BJ (cell line): ENCODE measurements at places on chromosomes 3 and 15. TPM values are rescaled to one million over a fixed set of nuclear protein-coding genes. Genes with fewer than 3 reads are reported as not detected.

- DNase-seq = no peak
Measured at GRCh38 chr3:142999881-143000280, 1.5 kb upstream of the U2SURP start.

DNA sequence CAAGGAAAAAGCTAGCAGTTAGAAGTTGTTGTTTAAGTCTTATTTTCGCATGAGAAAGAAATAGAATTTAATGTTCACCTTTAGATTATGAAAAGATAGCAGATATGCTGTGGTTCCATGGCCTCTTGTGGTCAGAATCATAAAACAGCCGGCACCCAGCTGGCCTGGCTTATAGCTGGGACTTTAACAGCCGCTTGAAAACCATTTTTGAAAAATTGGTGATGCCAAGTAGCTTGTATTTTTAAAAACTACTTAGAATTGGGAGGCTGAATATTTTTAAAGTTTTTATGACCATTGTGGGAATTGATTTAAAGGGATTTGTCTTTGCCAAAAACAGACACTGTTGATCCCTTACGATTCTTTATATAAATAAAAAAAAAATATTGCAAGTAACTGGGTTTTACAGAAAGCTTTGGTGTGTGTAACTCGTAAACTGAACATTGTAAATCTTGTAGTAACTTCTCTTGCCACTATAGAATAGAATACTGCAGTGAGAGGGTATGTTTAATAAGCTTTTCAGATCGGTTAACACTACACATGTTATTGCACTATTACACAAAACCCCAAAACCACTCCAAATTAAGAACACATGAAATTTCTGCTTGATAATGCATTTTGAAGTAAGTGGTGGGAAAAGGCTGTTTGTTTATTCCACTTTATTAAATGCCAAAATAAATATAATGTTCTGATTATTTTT is 6.6 kb downstream of the ARRDC4 start:
- DNase-seq = peak; percentile 54

GRCh38 chr15:85913461-85913860 is 118.7 kb upstream of the KLHL25 start:
- DNase-seq = no peak

DNA sequence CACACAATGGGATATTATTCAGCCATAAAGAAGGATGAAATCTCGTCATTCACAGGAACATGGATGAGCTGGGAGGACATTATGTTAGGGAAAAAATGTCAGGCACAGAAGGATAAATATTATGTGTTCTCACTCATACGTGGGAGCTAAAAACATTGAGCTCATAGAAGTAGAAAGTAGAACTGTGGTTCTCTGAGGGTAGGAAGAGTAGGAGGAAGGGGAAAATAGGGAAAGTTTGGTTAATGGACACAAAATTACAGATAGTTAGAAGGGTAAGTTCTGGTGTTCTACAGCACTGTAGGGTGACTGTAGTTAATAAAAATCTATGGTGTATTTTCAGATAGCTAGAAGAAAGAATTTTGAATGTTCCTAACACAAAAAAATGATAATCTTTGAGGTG is 102.6 kb upstream of the LIPC start:
- DNase-seq = no peak

DNA sequence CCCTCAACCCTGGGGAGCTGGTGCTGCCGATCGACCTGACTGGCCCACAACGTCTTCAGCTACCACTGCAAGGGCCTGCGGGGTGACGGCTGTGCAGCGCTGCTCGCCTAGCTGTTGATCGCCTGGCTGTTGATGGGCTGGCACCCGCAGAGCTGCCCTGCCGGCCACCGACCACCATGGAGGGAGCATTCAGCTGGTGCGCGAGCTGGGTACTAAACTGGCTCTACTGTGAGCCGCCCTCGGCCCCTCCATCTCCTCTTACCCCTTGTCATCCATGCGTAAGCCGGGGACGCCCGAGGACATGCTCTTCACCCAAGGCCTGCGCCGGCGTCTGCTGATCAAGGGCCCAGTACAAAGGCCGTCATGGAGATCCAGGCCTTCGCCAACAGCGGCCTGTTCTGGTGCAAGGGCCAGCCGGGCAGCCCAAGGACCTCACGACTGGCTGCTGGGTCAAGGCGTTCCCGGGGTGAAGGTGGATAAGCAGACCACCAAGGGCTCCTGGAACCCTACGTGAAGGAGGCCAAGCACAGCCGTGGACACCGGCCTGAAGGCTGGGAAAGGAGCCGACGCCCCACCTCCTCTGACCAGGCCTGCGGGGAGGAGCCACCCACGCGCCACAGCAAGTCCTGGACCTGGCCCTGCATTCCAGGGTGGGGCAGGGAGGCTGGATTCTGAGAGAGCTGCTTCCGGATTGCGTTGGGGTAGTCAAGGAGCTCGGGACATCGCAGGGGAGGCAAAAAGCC is 46.9 kb downstream of the SFMBT1 start:
- DNase-seq = no peak

- no peak for DNase-seq
Measured at GRCh38 chr3:14915636-14916222, 31.7 kb upstream of the NR2C2 start.

- no peak for DNase-seq
Measured at GRCh38 chr15:100985401-100985800, 66.2 kb downstream of the LRRK1 start.

DNA sequence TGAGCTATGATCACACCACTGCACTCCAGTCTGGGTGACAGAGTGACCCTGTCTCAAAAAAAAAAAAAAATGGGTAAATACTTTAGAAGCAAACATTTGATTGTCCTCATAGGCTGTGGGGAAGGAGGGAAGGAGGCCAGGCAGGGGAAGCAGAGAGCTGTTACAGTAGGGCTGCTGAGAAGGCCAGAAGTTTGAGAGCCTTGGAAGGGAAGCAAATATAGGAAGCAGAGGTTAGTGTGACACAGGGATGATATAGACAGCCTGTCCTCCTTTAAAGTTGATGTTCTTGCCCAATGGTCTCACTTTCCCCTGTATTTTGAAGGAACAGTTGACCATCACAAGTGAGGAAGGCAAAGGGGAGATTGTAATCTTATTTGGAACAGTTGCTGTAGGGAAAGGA is 5.3 kb upstream of the ALPK3 start:
- DNase-seq = no peak

GRCh38 chr3:68699541-68699940 is 232.8 kb downstream of the TAFA4 start:
- no peak for DNase-seq

- DNase-seq = no peak
Measured at GRCh38 chr3:168820810-168821415, 725.2 kb upstream of the GOLIM4 start.

GRCh38 chr3:16467393-16467792 is 46.1 kb downstream of the RFTN1 start:
- DNase-seq = no peak

DNA sequence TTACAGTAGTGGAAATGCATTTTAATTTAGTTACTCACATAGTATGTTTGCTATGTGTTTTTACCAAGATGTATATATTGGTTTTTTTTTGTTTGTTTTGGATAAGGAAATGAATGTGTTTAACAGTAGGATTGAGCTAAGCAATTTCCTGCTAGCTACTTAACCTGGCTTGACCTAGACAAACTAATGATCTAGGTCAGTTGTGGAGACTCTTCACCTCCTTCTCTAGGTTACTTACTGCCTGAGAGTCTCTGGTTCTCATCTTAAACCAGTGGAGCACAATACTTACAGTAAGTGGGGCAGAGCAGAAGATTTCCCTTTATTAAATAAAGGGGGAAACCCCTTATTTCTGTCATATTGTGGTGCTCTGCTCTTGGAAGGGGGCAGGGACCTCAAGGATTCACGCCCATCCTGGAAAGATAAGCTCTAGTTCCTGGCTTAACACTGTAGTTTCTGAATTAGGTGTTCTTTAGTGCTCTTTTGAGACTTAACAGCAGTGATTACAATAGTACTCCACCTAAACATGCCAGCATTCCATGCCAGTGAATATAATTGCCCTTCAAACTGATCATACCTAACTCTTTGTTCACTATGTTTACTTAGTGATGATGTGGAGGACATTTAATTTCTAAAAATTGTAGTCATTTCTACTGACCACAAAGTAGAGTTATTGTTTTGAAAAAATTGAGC is 79.9 kb downstream of the UBP1 start:
- no peak for DNase-seq

DNA sequence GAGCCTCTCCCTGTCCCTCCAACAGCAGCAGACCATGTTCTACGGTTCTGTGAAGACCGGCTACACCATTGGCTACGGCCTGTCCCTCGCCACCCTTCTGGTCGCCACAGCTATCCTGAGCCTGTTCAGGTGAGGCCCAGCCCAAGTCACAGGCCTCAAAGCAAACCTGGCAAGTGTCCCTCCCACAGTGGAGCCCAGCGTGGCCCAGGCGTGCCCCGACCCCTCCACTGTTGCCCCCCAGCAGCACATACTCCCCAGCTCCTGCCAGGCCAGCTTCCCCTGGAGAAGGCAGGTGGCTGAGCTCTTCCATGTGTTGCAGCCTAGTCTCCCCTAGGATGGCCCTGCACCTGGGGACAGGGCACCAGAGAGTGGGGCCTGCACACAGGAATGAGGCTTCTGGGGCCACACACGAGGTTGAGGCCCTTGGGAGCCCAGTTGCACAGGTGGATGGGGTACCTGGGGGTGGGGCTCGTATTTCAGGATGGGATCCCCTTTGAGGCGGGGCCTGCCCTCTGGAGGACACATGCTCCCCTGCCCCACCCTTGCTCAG is 25.0 kb downstream of the VIPR1 start:
- no peak for DNase-seq

GRCh38 chr15:68252925-68253534 is 23.5 kb upstream of the CLN6 start:
- DNase-seq = no peak

The ZNF592 gene
- 6.9 and 11.0 TPM in 2 replicates for polyA plus RNA-seq

The CLDN18 gene
- polyA plus RNA-seq = not detected in 2 replicates

The SUSD5 gene
- polyA plus RNA-seq = 1.4 and 2.5 TPM in 2 replicates

The LIPC gene
- polyA plus RNA-seq = 0.31 and 0.56 TPM in 2 replicates
